ENCODE measurements at places on chromosomes 7 and 10.

DNA sequence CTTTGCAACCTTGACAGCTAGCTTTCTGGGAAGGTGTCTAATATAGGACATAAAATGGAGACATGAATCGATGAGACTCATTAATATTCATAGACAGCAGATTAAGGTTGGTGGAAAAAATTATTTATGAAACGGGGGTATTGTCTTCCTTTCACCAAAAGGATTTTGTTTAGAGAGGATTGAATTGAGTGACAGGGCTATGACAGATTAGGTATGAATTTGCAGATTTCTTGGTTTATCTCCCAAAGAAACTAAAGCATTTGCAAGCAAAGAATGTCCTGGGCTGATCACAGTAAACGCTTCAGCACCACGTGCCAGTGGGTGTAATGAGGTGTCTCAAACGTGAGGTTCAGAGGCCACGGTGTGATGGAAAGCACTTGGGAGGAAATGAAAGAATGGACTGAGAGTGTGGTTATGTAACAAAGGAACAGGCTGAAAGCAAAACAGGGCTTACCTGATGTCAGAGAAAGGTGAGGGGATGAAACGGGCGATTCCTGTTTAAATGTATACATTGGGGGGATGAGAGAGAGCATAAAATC lies 329.2 kb upstream of the NPVF start:
- no peak for DNase-seq

DNA sequence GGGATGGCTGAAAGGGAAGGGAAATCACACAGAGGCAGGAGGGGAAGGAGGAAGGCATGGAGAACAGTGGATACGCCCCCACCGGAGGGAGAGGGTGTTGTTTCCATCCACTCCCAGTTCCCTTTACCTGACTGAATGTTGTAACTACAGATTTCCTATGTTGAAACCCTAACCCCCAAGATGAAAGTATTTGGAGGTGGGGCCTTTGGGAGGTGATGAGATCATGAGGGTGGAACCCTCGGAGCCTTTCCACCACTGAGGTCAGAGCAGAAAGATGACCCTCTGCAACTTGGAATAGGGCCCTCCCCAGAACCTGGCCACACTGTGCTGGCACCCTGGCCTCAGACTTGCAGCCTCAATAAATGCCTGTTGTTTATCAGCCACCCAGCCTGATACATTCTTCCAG lies 48.6 kb upstream of the CNPY1 start:
- no peak for DNase-seq

- no peak for DNase-seq
These were observed 92.8 kb downstream of the CHN2 start for GRCh38 chr7:29287366-29287765.

GRCh38 chr7:76358011-76358480 lies 745 bp downstream of the YWHAG start:
- DNase-seq, result peak; percentile 37

DNA sequence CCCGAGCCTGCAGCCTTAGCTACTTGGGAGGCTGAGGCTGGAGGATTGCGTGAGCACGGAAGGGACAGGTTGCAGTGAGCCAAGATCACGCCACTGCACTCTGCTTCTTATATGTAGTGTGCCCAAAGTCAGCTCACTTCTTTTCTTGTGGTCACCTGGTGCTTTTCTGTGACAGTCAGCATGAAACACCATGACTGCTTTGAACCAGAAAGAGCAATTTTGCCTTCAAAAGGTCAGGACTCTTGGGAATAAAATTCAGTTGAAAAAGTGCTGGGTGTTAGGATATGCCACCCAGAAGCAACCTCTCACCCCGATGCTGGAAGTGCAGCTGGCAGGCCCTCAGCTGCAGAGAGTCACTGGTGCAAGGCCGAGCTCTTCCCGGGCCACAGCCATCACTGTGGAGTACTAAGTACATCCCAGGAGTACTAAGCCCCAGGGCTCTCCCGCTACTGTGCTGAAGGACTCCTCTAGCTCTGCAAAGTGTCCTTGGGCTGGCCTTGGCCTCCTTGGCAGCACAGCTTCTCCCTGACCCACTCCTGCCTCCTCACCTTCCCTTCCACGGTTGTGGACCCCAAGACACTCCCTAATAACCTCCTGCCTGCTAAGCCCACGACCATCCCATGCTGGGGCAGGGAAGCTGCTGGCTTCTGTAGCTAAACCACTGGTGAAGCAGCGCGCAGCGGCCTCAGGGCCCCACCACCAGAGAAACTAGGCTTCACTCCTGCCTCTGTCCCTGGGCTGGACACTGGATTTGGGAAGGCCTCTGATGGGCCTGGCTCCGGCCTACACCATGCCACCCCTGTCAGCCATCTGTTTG lies 17.6 kb upstream of the GDI2 start:
- DNase-seq, result no peak

GRCh38 chr7:25854608-25855497 lies 297.1 kb upstream of the NFE2L3 start:
- no peak for DNase-seq

- DNase-seq, result no peak
These were observed 45.0 kb downstream of the GRID1 start for GRCh38 chr10:86321568-86321967.

DNA sequence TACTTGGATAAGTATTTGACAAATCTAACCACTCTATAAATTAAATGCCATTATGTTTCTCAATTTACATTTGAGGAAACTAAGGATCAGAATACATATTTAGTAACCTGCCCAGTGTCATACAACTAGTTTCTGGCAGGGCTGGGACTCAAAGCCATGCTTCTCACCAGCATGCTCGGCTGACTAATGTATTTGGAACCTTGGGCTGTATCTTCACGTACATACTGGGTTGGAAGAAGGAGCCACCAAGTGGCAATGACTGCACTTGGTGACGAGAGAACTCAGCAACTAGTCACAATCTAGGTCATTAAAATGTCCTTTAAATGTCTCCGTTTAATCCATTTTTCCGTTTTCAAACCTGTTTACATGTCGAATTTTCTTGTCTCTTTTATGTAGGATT lies 42.9 kb downstream of the CHRM2 start:
- no peak for DNase-seq

DNA sequence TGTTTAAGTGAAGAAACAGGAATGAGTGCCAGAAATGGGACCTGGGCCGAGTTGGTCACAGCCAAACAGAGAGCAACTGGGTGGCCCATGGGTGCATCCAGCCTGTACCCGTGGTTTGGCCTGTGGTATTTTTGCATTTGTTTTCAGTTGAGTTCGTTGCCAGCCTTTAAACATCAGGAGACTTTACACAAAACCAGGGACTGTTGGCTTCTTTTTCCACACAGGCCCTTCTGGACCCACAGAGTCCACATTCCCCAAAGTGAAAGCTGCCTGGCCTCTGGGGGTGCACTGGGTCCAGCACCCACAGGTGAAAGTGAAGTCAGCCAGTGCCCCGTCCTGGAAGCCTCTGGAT lies 54.1 kb upstream of the TNS3 start:
- no peak for DNase-seq

GRCh38 chr7:66558660-66559465 lies 69.8 kb upstream of the KCTD7 start:
- DNase-seq, result no peak

GRCh38 chr7:26965724-26966123 lies 101.3 kb upstream of the SKAP2 start:
- DNase-seq, result no peak

- DNase-seq, result no peak
These were observed 215.6 kb downstream of the DOCK4 start for GRCh38 chr7:111990643-111991042.

DNA sequence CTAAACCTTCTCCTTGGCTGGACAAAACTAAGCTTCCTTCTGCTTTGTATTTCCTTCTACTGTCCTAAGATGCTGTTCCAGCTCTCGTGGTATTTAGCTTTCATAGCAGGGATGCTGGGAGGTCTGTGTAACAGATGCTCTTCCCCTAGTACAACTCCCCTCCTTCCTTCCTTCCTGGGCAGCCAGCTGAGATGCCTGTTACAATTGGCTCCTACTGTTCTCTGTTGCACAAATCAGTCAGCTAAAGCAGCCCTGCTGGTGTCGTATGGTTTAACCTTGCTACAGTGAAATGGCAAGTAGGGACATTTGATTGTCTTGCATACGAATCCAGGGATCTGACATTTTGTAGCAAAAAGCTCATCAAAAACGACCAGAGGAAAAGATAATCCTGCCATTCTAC lies 143.8 kb downstream of the ARHGAP21 start:
- DNase-seq, result no peak

DNA sequence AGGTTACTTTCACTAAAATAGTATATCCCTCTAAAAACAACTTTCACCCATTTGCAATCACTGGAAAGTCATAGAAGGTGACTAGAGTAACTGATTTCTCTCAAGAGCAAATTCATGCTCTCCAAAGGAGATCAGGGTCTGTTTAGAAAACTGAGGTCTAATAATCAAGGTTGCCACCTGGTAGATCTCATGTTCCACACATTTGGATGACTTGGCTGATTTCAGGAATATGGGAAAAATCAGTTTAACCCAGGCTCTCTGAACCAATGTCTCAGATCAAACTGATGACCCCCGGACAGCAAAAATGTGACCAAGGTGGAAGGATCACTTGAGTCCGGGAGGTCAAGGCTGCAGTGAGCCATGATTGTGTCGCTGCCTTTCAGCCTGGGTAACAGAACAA lies 562.4 kb upstream of the C7orf33 start:
- no peak for DNase-seq

DNA sequence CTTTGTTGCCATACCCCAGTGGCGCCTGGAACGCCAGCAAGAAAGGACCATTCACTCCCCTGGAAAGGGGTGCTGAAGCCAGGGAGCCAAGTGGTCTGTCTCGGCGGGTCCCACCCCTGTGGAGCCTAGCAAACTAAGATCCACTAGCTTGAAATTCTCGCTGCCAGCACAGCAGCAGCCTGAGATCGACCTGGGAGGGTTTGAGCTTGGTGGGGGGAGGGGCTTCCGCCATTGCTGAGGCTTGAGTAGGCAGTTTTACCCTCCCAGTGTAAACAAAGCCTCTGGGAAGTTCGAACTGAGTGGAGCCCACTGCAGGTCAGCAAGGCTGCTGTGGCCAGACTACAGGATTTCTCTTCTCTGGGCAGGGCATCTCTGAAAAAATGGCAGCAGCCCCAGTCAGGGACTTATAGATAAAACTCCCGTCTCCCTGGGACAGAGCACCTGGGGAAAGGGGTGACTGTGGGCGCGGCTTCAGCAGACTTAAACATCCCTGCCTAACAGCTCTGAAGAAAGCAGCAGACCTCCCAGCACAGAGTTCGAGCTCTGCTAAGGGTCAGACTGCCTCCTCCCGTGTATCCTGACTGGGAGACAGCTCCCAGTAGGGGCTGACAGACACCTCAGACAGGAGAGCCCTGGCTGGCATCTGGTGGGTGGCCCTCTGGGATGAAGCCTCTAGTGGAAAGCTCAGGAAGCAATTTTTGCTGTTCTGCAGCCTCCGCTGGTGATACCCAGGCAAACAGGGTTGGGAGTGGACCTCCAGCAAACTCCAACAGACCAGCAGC lies 281.1 kb upstream of the SP4 start:
- DNase-seq, result no peak

DNA sequence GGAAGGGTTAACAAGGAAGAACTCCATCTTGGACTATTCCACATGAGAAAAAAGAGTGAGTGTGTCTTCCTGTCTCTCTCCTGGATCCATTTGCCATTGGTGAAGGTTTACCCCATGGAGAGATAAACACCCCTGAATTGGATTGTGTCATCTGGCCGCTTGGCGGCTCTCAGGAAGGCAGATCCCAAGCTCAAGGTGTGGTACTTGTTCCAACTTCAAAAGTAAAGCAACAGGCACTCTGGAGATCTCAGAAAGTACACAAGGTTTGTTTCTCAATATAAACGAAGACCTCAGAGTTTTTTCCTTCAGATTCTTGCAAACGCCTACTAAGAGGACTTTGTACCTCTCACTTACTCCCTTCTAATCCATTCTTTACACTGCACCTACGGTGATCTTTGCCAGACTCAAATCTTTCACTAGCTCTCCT lies 116.7 kb downstream of the REEP3 start:
- no peak for DNase-seq

DNA sequence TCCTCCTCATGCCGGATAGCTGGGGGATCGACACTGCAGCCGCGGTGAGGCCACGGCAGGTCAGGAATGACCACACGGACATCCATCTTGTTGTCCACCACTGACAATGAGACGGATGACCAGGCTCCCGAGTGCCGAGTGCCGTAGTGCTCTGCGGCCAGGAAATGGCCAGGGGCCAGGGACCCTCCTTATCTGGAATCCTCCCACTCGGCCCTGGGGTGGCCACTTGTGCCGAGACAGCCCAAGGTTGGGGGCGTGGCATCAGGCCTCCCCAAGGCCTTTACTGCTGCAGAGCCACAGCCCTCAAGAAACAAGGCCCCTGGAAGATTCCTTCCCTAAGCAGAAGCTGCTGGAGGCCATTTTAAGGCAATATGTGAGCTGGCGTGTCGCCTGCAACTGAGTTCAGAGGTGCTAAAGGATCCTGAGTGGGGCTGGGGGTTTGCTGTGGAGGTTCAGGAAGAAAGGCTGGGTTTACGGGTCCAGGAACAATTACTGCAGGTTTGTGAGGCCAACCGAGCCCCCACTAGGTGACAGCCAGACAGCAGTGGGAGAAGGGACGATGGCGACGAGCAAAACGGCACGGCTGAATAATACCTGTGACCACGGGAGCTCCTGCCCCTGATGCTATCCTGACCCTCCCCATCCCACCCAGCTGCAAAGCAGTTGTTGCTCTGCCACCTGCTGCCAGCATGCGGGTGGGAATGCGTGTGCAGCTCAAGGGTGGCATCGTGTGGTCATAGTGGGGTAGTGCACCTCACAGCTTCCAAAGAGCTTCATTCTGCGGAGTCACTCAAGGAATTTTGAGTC lies 31.6 kb upstream of the LEP start:
- DNase-seq, result peak; percentile 51

GRCh38 chr10:16853201-16853600 lies 36.0 kb upstream of the RSU1 start:
- no peak for DNase-seq

DNA sequence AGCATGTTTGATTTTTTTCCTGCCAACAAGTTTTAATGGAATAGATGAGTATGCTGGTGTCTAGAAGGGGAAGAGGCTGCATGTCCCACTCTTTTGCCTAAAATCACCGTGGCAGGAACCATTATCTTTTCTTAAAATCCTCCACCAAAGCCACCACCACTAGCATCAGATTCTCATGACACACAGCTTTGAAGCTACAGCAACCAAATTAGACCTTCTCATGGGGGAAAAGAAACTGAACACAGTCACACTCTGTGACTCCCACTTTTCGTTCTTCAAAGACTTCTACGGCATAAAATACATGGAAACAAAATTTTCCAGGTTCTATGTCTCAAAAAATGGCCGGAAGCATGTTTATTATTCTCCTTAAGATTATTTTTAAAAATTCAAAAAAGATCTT lies 81.8 kb downstream of the SGMS1 start:
- DNase-seq, result no peak
